Iris pigment epithelial cell (primary cell): ENCODE measurements at places on chromosomes 12 and 14.

GRCh38 chr12:115638733-115639647, 638.5 kb downstream of the MED13L start:
- no peak for DNase-seq

DNA sequence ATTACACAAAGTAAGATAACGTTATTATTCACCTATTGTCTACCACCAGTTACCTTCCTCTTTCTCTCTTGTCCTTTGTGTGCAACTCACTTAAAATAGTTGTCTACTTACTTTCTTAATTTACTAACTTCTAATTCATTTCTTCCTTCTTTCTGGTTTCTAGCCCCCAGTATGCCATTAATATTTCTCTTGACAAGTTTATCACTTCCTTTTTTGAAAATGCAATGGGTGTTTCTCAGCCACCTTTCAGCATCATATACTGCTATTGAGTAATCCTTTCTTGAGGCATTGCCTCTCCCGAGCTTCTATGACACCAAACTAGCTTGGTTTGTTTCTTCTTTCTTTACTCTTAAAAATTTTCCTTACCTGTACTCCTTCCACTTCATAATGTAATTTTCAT, 633.6 kb downstream of the TMTC2 start:
- DNase-seq: no peak

GRCh38 chr12:96776908-96777307, 130.1 kb upstream of the NEDD1 start:
- DNase-seq: no peak

DNA sequence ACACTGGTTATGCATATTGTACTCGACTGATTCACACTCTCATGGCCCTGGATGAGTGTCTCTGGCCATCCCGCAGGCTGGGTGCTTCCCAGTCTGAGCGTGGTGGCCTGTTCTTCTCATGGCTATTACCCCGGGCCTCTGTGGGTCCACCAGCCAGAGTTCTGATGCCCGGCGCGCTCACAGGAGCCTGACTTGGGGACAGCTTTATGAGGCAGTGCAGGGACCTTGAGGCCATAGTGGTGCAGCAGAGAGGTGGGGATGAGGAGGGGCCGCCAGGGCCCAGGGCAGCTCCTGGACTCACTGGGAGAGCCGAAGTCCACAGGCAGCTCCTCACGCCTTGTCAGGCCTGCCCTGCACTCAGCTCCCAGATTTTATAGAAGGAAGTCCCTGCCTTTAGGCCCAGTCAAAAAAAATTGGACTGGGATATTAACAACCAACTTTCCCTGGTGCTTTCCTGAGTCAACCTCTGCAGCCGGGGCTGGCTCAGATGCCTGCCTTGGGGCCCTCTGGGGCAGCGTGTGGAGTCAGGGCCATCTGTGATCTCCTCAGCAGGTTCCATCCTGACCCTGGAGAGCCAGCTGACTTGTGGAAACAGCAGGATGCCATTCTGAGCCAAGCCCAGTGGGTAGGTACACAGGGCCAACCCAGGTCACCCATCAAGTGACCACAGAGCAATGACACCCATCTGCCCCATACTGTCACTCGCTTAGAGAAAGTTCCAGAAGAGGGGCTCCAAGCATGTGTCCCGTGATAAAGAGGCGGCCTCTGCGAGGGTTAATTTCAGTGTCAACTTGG, 89.4 kb upstream of the DIO3 start:
- no peak for DNase-seq

- peak; percentile 47 for DNase-seq
Measured at GRCh38 chr12:65885312-65885711, 61.0 kb downstream of the HMGA2 start.

GRCh38 chr12:14561677-14562238, 5.9 kb downstream of the PLBD1 start:
- no peak for DNase-seq
